ENCODE measurements at places on chromosomes 2 and 18.

GRCh38 chr2:1715184-1716013, 28.9 kb downstream of the PXDN start:
- no peak for DNase-seq

DNA sequence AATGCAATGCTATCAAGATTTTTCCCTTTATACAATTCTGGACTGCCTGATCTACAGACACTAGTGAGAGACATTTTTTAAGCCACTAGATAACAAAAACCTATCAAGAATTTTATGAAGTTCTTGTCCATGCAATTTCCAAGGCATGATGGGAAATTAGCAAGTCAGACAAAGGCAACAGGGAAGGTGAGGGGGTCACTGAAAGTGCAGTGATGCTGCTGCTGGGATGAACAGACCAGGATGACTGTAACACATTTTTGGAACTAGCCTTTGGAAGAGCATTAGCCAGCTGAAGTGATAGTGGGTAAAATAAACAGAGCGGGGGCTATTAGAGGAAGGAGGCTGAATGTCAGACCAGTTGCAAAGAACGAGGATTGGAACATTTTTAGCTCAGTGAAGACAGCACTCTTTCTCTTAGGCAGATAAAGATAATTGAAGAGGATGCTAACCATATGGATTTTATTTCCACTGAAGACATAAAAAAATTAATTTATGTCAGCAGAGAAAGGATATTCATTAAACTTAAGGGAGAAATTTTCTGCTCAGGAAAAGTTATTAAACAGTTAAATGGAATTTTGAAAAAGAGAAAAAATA, 17.9 kb downstream of the NRXN1 start:
- no peak for DNase-seq

DNA sequence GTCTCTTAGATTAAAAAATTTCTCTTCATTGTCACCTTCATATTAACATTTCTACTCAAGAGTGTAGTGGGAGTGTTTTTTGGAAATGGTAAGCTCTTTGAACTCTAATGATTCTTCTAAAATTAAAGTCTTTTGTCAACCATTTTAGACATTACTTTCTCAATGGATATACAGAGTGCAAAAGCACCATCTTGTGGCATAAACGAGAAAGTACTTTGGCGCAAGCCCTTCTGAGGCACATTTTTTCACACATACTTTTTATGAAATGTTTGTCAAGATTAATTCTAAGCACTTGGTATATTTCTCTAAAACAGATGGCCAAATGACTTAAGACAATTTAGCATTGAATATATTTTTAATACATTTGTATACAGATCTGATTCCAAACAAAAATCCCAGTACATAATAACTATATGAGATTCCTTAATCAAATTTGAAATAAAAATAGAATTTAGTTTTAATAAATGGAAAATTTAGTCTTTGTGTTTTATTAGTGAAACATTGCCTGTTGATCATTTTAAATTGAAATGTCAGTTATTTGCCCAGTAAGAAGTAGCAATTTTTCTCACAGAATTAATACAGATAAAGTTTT, 63.3 kb upstream of the GALNT5 start:
- peak; percentile 72 for DNase-seq

DNA sequence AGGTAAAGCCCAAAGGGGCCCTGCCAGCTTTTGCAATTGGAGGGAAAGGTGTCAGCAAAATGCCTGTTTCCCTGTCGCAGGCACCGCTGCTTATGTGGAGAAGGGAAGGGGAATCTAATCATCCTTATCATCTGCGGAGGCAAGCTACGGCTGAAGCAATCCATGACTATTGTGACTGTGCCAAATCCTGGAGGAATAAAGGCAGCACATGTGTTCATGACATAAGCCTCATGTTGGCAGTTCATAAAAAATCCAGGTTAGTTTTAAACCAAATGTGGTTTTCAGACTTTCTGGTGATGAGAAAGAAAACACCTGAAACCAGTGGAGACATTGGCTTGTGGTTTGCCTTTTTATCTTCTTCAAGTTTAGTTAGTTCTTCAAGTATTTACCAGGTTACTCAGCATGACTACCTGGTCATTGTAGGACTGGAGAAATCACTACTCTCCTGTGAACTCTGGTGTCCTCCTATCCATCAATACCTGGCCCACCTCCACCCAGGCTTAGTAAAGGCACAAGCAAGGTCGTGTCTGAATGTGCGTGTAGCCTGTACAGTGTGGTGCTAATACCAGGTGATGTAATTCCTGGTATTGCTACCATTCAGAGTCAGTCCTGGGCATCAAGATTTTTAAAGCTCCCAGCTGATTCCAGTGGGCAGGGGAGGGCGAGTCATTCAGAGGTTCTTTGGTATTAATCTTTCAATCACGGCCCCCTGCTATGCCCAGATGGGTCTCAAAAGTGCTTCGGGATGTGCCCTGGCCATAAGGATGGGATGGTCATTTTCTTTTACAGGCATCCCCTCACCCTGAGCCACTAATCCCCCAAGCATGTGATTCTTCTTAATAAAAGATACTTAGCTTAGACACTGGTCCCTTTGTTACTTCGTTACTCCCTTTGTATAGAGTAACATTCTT, 96.8 kb downstream of the TGFA start:
- no peak for DNase-seq

GRCh38 chr2:14219306-14219705, 413.2 kb upstream of the LRATD1 start:
- no peak for DNase-seq

GRCh38 chr2:107511970-107512789, 314.5 kb upstream of the RGPD4 start:
- no peak for DNase-seq

GRCh38 chr2:206693399-206694137, 24.6 kb downstream of the DYTN start:
- peak; percentile 77 for DNase-seq

All from pons (tissue), 1 donor.